ENCODE measurements at places on chromosomes 4 and X.

GRCh38 chrX:10897768-10898167 lies 213.4 kb upstream of the HCCS start:
- DNase-seq = no peak

GRCh38 chrX:83511208-83511607 lies 3.1 kb downstream of the POU3F4 start:
- DNase-seq = no peak

- DNase-seq = no peak
These were observed 97.9 kb upstream of the OR13H1 start for GRCh38 chrX:131445955-131446354.

GRCh38 chr4:153512952-153513500 lies 46.9 kb downstream of the TMEM131L start:
- no peak for DNase-seq

- DNase-seq = no peak
These were observed 67.0 kb upstream of the RPS6KA3 start for GRCh38 chrX:20333672-20334071.

DNA sequence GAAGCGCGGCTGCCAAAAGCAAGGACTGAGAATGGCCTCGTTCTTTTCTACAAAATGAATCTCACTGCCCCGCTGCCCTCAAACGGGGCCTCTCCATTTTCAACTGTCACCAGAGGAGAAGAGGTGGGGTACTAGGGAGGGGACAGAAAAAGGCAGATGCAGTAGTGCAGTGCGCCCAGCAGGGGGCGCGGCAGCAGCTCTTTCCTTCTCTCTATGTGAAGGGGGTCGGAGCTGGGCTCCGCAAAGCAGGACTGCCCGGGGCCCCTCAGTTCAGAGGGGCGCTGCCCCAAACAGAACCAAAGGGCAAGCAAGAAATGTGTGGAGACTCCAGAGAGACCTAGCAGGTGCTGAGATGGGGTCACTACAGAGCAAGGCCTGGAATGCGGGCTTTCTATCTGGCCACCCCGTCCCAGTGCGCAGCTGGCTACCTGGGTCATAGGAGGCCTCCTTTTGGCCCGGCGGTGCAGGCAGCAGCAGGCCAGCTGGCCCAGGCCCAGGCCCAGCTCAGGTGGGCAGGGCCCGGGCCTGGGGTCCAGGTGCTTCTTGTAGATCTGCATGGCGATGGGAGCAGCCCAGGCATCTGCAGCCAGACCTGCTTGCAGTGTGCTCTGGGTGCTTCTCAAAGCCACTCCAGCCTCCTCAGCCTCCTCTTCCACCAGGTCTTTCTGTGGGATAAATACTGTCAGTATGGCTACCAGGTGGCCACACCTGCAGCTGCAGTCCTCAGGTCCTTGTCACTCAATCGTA lies 5.9 kb downstream of the IRAK1 start:
- DNase-seq = no peak

DNA sequence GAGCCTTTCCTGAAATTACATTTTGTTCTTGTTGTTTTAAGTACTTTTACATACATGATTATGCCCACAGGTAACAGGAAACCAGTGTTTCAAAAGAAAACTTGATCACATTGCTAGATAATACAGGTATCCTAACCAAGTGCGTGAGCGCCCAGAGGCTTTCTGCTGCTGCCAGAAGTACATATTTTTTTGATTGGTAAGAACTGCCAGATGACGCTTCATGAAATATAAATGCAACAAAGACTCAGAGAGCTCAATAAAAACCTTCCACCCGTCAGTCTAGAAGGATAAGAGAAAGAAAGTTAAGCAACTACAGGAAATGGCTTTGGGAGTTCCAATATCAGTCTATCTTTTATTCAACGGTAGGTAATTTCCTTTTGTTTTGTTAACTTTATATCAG lies at the start of gene EPGN:
Gene EPGN (plus strand): TSS at position 256 of the 400 bp plus-strand sequence. CDS start 64 bp downstream, at position 320.
- no peak for DNase-seq

DNA sequence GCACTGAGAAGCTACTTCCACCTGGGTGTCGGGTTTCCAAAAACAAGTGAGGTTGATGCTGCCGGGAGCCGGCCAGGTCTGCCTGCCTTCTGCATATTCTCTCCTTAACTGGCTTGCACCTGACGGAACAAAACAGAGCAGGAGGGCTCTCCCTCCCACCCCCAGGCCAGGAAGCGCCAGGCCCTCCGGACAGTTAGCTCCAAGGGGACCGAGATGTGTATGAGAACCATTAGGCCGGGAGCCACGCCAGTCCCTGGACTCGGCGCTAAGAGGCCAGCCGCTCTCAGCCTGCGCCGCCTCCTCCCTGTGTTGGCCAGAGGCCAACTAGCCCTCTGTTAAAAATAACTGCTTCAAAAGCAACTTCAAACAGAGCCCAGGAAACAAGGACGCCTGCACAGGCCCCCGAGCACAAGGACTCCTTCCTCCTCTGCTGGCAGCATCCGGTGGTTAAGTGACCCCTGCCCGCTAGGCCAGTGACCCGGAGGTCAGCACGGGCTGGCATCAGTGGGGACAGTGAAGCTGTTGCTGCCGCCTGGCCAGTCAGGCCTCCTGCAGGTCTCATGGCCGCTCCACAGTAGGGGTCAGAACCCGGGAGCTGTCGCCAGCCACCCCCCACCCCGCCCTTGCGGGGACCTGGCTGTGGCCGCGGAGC lies 107.9 kb downstream of the ABLIM2 start:
- no peak for DNase-seq

GRCh38 chr4:25722964-25723363 lies 67.3 kb downstream of the SLC34A2 start:
- DNase-seq = no peak

DNA sequence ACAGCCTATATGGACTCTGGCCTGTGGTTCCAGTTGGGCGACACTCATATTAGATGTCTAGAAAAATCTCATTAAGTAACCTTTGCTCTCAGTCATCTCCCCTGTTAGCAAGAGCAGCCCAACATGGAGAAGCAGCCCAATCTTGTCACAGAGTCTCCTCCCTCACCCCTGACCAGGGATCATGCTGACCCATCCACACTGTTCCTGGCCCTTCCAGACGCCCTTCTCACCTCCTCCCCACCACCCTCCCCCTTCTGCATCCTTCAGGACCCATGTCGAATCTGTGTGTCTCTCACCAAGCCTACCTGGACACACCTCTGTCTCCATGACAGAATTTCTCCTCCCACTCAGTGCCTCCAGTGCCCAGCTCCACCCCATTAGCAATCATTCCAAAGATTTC lies 190.1 kb downstream of the STIM2 start:
- no peak for DNase-seq

GRCh38 chrX:154329294-154329693 lies 33.7 kb downstream of the TKTL1 start:
- no peak for DNase-seq

- DNase-seq = no peak
These were observed 171.8 kb upstream of the FGF16 start for GRCh38 chrX:77275392-77275791.

DNA sequence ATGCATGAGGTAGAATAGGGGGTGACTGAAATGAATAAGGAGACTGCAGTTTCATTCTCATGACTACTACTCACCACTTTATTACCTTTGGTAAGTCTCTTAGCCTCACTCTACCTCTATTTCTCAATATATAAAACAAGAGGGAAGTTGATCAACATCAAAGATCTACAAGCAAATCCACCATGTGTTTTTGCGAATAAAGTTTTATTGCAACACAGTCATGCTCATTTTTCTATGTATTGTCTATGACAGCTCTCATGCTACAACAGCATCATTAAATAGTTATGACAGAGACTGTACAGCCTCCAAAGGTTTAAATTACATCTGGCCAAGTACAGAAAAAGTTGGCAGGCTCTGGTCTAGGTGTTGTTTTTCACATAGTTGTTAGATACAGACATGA lies 72.6 kb upstream of the CPEB2 start:
- no peak for DNase-seq

- no peak for DNase-seq
These were observed 843.1 kb downstream of the STIM2 start for GRCh38 chr4:27703771-27704170.

- DNase-seq = no peak
These were observed 335 bp upstream of the CD38 start for GRCh38 chr4:15777697-15778288.

DNA sequence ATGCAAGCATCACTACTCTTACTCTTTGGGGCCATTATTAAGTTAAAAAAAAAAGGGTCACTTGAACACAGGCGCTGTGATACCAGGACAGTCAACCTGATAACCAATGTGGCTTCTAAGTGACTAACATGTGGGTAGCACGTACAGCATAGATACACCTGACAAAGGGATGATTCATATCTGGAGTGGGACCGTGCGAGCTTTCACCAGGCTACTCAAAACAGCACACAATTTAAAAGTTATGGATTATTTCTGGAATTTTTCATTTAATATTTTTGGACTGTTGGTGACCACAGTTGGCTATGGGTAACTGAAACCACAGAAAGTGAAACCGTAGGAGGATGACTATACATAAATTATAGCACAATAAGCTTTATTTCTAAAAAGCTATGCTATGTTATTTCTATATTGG lies 113.8 kb upstream of the STIM2 start:
- no peak for DNase-seq

Measured in activated CD8-positive, alpha-beta memory T cell treated with anti-CD3 and anti-CD28 coated beads for 4 hours (primary cell).